Left renal cortex interstitium (tissue), 4 donors: ENCODE measurements at places on chromosomes 5 and 9.

DNA sequence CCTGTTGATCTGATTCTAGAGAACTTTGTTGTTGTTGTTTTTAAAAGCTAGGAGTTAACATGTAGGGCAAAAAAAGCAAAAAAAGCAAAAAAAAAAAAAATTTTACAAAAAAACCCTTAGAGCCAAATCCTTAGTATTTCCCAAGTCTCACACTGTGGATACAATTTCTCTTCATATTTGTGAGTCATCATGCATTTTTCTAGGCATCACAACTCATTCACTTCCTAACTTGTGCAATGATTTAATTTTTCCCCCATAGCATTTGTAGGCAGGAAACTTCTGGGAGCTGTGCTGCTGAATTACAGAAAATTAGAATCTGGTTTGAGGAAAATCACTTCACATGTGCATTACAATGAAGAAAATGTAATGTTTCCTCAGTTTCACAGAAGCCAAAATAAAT lies 91.9 kb downstream of the MARCHF3 start:
- DNase-seq: no peak

GRCh38 chr9:72338631-72339030 lies 26.4 kb downstream of the ZFAND5 start:
- no peak for DNase-seq

GRCh38 chr5:130099008-130099407 lies 194.7 kb downstream of the CHSY3 start:
- no peak for DNase-seq

- no peak for DNase-seq
Measured at GRCh38 chr5:126965061-126965475, 65.3 kb downstream of the MARCHF3 start.

GRCh38 chr5:180170106-180170809 lies 38.8 kb downstream of the RASGEF1C start:
- DNase-seq: no peak

DNA sequence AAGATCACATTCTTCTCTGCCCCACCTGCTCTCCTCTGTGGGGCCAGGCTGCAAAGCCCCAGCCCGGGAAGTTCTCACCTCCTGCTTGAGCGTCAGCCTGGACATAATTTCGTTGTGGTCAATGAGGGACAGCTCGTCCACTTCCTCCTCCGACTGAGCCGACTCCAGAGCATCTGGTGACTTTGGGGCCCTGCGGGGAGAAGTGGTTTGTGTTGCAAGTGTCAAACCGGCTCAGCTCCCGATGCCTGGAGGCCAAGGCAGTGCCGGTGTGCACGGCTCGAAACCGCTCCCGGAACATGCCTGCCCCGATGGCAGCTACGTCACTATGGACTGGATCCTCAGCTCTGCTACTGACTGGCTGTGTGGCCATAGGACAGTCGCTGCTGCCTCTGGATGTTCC lies 52.8 kb downstream of the PRRT1B start:
- no peak for DNase-seq

DNA sequence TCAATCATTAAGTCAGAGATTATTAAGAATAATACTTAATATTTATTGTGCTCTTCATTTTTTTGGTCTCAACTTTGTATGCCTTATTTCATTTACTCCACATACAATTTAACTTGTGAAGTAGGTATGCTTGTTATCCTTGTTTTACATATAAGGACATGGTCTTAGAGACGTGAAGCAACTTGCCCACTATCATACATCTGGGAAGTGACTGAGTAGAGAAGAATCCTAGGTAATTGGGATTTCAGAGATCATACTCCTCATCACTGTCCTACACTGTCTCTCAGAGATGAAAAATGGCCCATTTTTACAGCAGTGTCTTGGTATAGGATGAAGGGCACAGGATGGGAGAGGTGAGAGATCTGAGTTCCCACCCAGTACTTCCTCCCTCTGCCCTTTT lies 23.3 kb downstream of the DMRT2 start:
- DNase-seq: no peak

DNA sequence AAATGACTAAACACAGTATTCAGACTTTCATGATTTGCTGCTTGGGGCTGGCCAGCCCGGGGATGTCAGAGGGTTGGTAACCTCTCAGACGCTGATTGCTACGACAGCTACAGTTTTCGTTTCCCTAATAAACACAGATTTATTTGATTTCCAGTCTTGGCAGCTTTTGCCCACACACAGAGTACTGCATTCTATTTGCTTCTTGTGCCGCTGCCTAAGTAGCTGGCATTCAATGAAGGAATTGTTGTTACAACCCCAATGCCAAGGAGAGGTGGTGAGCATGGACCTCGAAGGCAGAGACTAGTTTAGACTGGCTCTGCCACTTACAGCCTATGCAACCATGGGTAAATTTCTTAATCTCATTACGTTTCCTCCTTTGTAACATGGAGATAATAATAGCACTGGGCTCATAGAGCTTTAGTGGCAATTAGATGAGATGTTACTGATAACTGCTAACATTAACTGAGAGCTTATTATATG lies 247.1 kb upstream of the PANK3 start:
- DNase-seq: no peak
